ENCODE measurements at places on chromosomes 12 and 14. TPM values are rescaled to one million over a fixed set of nuclear protein-coding genes. Genes with fewer than 3 reads are reported as not detected.

DNA sequence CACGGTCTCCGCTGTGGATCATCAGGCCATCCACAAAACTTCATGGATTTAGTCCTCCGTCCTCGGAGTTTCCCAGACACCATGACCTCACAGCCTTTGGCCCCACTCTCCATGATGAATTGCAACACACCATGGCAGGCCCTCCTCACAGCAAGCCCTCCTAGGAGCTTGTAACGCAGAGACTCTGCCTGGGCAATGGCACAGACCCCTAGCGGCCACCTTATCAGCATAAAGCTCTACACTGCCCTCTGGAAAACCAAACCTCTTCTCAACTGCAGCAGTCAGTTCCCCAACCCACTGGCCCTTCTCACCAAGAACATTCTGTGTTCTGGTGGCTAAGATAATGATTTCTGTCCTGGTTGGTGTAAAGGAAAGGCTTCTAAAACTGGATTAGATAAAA is 238.4 kb upstream of the USP15 start:
- H3K36me3 ChIP-seq: no peaks in the 10 kb centered on the region
- no peak for DNase-seq
- H3K4me3 ChIP-seq: no peak overlapping the region
- no peaks in the 10 kb centered on the region for H3K4me1 ChIP-seq

Gene TAS2R30
- total RNA-seq: 1.7 TPM

DNA sequence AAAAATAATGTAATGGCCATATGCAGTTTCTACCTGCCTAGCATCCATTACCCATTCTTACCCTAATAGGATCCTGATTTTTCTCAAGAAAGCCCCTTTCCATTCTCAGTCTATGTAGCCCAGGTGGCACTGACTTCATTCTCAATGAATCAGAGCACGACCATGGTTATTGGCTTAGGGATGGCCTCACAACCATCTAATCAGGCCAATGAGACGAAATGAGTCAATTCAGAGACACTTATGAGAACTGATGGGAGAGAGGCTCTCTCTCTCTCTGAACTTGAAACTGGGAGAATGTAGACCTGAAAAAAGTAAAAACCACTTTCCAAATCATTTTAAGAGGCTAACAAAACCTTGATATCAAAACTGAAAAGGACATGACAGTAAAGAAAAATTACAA is 45.3 kb upstream of the OXA1L start:
- no peaks in the 10 kb centered on the region for H3K27me3 ChIP-seq
- H3K4me1 ChIP-seq: no peaks in the 10 kb centered on the region
- H3K27ac ChIP-seq: no peak overlapping the region
- H3K4me3 ChIP-seq: no peak overlapping the region
- no peak for DNase-seq

DNA sequence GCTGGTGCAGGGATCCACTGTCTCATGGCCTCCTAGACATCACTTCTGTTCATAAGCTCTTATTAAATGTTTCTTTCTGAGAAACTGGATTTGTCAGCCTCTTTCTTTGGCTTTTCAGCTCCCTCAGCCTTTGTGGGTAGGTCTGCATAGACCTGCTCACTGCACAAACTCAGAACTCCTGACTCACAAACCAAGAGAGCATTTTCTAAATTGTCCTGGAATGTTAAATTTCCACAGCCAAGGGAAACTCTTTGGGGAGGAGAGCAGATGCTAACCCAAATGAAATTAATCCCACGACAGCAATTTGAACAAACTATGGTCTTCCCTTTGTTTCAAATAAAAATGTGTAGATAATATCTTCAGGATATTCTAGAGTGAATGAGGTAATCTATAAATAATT is 19.5 kb upstream of the CERS5 start:
- peaks cover 8% of the 10 kb centered on the region for H3K4me1 ChIP-seq
- no peak overlapping the region for H3K4me3 ChIP-seq
- no peak overlapping the region for H3K27ac ChIP-seq
- H3K36me3 ChIP-seq: no peaks in the 10 kb centered on the region
- DNase-seq: no peak

DNA sequence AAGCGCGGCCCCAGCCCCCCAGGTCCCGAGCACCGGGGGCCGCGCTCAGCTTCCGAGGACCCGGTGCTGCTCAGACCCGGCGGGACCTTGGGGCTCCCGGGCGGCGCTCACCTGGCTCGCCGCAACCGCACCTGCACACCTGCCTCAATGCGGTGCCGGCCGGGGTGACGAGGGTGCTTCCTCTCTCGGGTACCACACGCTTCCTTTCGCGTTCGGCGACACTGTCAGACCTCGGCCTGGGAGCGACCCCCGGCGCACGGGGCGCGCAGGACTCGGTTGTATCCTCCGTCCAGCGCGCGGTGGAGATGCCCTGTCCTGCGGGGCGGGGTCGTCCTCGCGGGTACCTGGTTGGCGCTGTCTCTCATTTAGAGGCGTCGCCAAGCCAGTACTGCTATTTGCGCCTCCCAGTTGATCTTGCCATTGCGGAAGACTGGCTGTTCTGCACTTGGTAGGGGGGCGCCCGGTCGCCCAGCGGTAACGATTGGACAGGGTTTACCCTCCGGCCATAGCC is 718 bp downstream of the PACS2 start:
- peak overlapping the region; percentile 92 for H3K4me3 ChIP-seq
- H3K27me3 ChIP-seq: peaks cover 21% of the 10 kb centered on the region

Gene PCED1B
- 9.7 TPM for total RNA-seq

Data from endothelial cell (in vitro differentiated cells).